Endothelial cell of umbilical vein (primary cell): ENCODE measurements at places on chromosomes 12 and 14. TPM values are rescaled to one million over a fixed set of nuclear protein-coding genes. Genes with fewer than 3 reads are reported as not detected.

FANCM gene
- 2.2 and 2.5 TPM in 2 replicates for polyA plus RNA-seq

RITA1 gene
- 21.1 and 21.3 TPM in 2 replicates for polyA plus RNA-seq

- no peak for DNase-seq
These were observed 185.6 kb upstream of the NAV3 start for GRCh38 chr12:77644915-77645605.

DNA sequence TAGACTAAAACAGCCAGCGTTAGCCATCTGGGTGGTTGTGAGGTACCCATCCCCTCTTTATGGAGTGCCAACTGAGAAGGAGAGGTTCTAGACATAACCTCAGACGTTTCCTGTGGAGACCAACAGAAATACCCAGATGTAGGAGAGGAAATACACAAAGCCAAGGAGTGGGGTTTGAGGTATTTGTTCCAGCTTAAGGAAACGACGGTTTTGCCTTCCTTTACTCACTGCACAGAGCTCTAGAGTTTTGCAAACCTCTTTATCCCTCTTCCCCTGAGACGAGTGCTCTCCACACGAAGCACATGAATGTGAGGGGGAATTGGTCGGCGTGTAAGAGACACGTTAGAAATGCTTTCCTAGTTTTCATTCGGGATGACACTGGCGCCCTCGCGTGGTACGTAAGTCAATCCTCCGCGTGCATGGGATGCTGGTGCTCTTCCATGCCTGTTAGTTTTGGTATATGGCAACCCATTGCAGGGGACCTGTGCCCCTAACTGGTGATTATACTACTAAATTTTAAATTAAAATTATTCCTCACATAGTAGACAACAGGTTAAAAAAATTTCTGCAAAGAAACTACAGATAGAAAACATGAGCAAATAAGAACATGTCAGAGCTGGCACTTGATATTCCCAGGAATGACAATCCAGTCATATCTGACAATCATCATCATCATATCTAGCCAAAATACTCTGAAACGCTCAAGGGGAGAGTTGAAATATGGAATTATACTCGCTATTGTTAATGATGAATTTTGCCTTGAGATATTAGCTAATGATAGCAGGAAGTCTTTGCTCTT, 121.7 kb downstream of the PPM1H start:
- DNase-seq = peak; percentile 68

DNA sequence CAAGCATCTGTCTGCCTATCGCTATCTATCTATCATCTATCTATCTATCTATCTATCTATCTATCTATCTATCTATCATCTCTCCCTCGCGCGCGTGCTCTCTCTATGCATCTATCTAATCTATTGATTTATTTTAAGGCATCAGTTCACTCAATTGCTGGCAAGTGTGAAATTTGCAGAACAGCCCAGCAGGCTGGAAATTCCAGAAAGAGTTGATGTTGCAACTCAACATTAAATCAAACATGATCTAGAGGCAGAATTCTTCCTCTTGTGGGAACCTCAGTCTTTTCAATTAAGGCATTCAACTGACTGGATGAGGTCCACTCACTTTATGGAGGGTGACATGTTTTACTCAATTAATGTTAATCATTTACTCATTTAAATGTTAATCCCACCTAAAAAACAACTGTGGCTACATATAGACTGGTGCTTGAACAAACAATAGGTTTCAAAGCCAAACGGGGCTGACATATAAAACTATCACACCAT, 1210.8 kb downstream of the GALC start:
- DNase-seq = no peak

DNA sequence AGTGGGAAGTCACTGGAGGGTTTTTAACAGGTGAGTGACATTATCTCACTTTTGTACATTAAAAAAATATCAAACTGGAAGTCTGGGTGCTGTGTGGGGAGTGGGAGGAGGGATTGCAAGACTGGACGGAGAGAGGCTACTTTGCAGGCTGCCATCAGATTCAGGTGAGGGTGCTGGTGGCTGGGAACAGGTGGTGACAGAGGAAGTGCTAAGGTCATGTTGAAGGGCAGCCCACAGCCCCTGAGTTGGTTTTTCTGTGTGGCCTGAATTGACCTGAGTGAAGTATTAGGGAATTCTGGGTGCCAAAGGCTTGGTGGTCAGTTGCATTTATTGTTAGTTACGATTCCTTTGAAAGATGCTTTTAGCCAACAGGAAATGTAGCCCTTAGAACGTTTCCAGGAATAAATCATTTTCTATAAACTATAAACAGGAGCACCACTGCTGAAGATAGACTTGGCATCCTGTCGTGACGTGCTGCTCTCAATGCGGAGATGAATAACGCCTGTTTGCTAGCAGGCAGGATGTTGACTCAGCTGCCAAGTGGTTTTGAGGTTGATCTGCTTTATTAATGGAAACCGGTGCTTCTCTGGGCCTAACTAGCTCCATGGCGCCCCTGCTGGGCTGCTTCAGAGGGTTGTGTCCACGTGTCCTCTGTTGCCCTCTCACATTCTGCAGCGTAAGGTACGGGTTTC, 707.5 kb upstream of the TMEM132C start:
- peak; percentile 1 for DNase-seq

GRCh38 chr14:92670160-92670559, 78.3 kb downstream of the LGMN start:
- DNase-seq = no peak

DNA sequence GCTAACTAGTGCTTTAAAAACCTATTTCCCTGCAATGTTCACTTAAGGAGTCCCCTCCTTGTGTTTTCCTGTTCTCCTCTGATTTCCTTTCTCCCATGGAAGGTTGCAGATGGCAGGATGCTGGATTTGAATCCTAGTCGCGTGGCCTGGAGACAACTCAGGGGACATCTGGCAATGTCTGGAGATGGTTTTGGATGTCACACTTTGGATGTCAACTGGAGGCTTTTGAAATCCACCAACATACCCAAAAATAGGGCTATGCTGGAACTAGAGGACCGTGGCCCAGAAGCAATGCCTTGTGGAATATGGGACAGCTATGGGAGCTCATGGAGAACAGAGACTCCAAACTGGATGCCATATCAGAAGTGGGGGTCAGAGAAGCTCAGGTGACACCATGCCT, 95.8 kb upstream of the NOS1 start:
- no peak for DNase-seq

DNA sequence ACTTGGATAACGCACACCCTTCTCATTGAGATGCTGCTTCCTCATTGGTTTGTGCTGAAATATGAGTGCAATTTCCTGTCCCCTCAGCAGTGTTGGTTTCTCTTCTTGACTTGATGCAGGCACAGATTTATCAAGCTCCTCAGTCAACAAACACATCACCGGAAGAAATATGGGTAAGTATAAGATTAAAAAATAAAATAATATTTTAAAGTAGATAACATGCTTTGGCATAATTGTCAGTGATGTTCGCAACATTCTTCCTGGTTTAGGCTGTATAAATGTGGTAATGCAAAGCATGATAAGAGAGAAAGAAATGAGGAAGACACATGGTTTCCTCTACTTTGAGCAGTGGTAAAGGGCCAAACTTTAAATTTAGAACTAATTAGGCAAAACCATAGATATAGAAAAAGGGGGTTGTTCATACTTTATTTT, at the start of gene GPR65:
TSS of gene GPR65 (plus strand) at position 86 of the 432 bp plus-strand sequence. CDS start 5,713 bp downstream, outside the sequence.
- DNase-seq = no peak
